ENCODE measurements at places on chromosomes 1 and 21.

- DNase-seq = no peak
Measured at GRCh38 chr21:33904041-33904440, 11.6 kb downstream of the ATP5PO start.

- DNase-seq = no peak
Measured at GRCh38 chr21:31213787-31214186, 130.3 kb downstream of the TIAM1 start.

DNA sequence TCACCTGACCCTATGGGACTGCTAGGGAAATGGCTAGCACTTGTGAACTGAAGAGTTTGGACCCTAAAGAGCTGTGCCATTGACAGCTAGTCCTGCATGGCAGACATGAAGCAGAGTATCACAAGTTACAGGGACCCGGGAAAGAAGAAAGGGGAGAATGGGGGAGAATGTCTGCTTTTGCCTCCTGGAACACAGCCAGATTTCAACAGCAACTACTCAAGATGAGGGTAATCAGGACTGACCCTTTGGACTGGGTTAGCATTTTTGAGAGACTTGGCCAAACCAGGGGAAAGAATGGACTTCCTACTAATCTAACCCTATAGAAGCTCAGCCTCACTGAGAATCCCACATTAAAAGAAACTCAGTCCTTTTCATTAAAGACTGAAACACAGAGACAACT is 8.7 kb upstream of the UTP25 start:
- DNase-seq = no peak

- DNase-seq = no peak
Measured at GRCh38 chr1:66809736-66810326, 8.8 kb upstream of the INSL5 start.
